ENCODE measurements at places on chromosomes 1 and 21.

GRCh38 chr1:184941410-184941733, 32.9 kb downstream of the NIBAN1 start:
- no peak for DNase-seq

DNA sequence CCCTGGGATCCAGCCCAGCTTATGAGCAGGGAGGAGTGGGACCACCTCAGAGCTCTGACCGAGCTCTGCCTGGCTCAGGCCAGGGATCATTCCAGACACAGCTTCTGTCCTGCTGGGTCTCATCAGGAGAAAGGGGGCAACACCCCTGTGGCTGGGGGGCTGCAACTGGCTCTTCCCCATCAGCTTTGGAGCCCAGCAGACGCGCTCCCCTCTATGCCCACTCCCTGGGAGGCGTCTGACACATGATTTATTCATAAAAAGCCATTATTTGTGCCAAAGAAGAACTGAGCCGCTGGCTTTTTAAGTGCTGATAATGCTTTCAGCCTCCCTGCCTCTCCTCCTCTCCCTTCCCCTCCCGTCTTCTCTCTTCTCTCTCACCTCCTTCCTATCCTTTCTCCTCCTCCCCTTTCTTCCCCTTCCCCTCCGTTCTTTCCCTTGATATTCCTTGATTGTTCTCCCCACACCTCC, 25.0 kb downstream of the FOXO6 start:
- DNase-seq = no peak

DNA sequence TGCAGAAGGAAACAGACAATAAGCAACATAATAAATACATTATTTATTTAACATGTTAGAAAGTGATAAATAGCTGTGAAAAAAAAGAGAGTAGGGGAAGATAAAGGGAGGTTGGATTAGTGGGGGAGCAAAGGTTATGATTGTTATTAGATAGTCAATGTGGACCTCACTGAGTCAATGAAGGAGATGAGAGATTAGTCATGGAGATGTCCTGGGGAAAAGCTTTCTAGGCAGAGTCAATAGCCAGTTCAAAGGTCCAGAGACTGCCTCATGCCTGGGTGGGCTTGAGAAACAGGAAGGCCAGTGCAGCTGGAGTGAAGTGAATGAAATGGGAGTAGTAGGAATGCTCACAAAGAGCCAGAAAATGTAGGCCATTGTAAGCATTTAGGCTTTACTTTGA, 187.1 kb upstream of the CACYBP start:
- no peak for DNase-seq

DNA sequence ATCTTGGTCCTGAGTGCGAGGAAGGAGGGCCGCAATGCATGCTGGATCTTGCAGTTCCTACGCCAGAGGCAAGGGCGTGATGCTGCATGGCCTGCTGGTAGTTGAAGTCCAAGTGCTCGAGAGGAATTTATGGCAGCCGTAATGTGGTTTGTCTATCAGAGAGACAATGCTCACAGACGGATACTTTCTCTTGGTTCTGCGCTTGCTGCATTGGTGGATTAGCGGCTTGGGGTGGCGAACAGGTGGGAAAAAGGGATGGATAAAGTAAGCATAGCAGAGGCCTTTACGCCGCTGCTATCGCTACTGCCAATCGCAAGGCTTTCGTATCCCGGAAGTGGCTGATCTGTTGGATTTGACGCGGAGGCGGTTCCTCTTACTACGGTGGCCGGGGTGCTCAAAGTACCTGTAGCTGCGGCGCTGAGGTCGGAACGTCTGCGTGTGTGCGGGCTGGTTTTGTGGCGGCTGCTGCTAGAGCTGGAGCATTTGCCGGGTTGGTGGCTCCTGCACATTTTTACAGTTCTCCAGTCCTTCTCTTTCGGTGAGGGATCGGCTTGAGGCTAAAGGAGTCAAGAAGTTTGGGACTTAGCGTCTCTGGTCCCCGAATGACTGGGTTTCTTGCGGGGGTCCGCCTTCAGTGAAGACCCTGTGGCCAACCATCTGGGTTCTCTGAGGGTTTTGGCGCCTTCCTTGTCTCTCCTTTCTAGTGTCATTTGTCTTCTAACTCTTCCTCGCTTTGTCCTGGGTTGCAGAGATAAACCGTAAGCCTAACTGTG, at the start of gene ATG4C:
Gene ATG4C (plus strand): TSS at position 397 of the 773 bp plus-strand sequence. CDS start 19,655 bp downstream, outside the sequence.
- DNase-seq = peak; percentile 72

GRCh38 chr1:229411434-229412055, 22.3 kb downstream of the ACTA1 start:
- DNase-seq = no peak

- DNase-seq = no peak
Measured at GRCh38 chr1:31507221-31507620, 69.1 kb upstream of the TINAGL1 start.

DNA sequence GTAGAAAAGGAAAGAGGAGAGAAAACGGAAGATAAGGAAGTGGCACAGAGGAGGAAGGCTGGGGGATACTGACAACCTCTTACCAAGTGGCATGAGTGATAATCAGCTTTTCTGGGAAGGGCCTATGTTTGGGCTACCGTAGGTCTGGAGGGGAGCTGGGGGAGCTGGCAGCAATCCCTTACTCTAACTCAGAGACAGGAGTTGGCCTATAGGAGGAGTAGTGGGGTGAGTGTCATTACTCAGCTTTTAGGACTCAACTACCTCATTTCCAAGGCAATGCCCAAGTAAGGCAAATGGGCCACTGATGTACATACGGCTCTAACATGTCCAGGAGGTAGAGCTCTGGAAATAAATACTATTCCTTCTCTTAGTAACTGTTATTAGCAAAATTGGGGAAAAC, 48.7 kb upstream of the DMRTA2 start:
- DNase-seq = no peak
